ENCODE measurements at places on chromosomes 3 and 15.

GRCh38 chr15:90153658-90154057 is 47.5 kb upstream of the SEMA4B start:
- no peak for DNase-seq

- DNase-seq = no peak
Measured at GRCh38 chr3:197317250-197317963, 19.0 kb upstream of the DLG1 start.

- DNase-seq = no peak
Measured at GRCh38 chr3:187673012-187673411, 2.8 kb upstream of the SST start.

GRCh38 chr15:92636908-92637481 is 18.6 kb downstream of the FAM174B start:
- no peak for DNase-seq

DNA sequence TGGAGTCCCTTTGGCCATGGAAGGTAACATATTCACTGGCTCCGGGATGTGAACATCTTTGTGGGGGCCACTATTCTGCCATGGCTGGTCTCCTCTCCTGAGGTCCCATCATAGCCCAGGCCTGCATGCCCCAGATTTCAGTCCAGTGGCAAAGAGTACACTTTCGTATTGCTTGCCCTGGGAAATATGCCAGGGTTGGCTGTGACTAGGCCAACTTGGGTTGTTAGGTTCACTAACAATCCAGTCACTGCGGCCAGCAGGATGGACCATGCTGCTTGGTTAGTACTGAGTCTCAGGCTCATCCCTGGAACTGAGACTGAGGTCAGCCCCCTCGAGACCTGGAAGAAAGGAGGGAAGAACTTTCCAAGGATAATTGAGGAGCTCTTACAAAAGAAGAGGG is 9.8 kb upstream of the EEFSEC start:
- DNase-seq = no peak

DNA sequence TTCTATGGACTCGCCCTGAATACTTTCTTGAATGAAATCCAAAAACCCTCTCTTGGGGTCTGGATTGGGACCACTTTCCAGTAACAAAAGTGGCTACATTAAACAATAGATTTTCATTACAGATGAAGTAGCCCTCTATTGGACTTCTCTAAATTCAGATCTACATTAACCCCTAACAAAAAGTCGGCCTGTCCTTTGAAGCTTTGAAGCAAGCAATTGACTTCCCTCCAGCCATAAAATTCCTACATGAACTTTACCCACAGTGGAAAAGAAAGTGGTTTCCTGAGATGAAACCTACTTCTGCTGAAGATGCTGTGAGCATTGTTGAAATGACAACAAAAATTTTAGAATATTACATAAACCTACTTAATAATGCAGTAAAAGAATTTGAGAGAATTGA is 967.1 kb upstream of the ROBO1 start:
- no peak for DNase-seq

GRCh38 chr3:58898513-58898912 is 151.3 kb downstream of the CFAP20DC start:
- no peak for DNase-seq

- no peak for DNase-seq
Measured at GRCh38 chr15:74504418-74504817, 36.6 kb upstream of the ARID3B start.

GRCh38 chr15:39242345-39242744 is 338.5 kb upstream of the THBS1 start:
- DNase-seq = no peak

DNA sequence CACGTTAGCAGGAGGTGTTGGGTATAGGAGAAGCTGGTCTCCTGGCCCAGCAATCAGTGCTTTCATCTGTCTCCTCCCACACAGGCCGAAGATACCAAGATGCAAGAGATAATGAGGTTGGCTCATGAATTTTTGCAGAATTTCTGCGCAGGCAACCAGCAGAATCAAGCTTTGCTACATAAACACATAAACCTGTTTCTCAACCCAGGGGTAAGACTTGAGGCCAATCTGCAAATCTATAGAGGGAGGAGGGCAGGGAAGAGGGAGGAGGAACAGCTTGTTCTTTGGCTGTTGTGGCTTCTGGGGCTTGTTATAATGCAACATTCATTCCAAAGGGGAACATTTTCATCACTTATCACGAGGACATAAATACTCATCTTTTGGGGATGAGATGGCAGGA is 195.3 kb downstream of the ITPR1 start:
- no peak for DNase-seq

DNA sequence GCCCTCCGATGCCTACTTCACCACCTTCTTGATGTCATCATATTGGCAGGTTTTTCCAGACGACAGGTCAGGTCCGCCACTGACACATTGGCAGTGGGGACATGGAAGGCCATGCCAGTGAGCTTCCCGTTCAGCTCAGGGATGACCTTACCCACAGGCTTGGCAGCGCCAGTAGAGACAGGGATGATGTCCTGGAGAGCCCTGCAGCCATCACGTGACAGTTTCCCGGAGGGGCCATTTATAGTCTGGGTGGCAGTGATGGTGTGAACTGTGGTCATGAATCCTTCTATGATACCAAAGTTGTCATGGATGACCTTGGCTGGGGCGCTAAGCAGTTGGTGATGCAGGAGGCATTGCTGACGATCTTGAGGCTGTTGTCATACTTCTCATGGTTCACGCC is 68.5 kb downstream of the ZNF609 start:
- no peak for DNase-seq
